Myocyte (in vitro differentiated cells): ENCODE measurements at places on chromosomes 12 and 14. TPM values are rescaled to one million over a fixed set of nuclear protein-coding genes. Genes with fewer than 3 reads are reported as not detected.

- peak; percentile 80 for DNase-seq
These were observed 344.9 kb downstream of the DPF3 start for GRCh38 chr14:72549026-72549425.

DNA sequence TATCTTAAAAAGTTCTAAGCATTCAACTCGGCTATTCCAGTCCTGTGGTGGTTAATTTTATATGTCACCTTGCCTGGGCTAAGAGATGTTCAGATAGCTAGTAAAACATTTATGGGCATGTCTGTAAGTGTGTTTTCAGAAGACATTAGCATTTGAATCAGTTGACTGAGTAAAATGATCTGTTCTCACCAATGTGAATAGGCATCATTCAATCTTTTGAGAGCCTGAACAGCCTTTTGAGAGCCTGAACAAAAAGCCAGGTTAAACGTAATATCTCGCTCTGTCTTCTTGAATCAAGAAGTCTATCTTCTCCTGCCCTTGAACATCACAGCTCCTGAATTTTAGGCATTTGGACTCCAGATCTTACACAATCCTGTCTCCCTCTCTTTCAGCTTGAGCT, 1266.1 kb downstream of the LRFN5 start:
- DNase-seq, result no peak

DNA sequence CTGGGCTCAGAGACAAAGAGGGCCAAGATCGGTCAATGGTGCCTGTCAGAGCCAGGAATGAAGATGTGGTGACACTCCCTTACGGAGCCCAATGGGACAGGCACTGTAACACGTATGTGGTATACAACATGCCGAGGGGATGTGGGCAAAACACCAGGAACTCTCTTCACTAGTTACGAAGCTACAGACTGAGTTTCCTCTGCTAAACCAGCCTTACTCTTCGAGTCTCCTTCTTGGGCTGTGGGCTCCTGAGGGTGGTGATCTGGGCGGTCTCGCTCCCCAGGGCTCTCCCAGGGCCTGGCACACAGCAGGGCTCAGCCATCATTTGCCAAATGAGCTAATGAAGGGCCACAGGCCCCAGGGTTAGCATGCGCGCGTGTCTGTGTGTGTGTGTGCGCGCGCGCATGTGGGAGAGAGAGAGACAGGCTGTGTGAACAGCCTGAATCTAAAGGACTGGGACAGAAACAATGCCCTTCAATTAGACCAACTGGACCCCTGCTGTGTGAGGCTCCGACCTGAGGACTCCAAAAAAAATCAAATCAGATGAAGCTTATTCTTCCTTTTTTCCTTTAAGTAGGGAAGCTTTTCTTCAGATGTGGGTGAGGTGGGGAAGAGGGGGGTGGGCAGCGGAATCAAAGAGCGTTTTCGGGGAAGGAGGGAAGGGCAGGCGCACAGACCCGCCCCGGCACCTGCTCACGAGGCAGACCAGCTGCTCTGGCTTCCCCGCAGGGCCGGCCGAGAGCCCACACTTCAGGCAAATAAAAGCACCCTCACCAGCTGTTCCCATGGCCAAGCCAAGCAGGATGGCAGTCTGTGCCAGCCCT, 42.5 kb downstream of the CCDC88C start:
- peak; percentile 97 for DNase-seq

Gene RARG
- total RNA-seq, result 15.4 and 22.7 TPM in 2 replicates

Gene TDRD9
- total RNA-seq, result 0.56 and 5.5 TPM in 2 replicates

DNA sequence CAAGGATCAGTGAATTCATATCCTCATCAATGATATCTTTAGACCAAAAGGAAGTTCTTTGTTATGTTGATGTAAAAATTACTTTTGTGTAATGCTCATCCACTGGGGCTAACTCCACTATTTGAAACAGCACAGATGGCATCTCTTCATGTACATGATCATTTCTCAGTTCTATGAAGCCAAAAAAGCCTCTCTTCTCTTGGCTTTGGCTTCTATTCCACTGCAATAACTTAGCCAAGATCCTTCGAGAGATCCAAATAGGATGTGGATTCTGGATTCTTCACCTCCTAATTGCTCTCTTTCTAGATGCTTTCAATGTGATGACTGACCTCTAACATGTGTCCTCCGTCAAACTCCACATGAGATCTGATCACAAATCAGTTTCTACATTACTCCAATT, 851.2 kb downstream of the GALC start:
- DNase-seq, result no peak

Gene OR4K1
- not detected in 2 replicates for total RNA-seq

DNA sequence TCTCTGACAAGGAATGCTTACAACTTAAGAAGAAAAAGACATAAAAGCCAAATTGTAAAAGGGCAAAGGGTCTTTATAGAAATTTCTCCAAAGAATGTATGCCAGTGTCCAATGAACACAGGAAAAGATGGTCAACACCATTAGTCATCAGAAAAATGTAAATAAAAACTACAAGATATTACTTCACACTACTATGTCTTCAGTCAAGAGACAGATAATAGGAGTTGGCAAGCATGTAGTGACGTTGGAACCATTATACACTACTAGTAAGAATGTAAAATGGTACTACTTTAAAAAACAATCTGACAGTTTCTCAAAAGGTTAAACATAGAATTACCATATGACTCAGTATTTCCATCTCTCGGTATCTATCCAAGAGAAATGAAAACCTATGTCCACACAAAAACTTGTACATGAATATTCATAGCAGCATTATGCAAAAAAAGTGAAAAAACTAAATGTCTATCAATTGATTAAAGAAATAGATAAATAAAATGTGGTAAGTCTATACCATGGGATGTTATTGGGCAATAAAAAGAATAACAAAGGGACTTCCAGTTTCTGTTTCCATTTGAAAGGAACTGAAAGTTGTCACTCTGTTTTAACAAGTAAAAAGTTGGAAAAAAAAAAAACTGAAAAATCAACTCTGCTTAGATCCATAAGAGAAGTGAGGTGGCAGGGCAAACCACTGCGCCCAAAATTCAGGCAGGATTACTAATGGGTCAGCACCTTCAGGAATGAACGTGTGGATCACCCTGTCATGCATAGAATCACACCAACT, 69.8 kb downstream of the ALG10B start:
- DNase-seq, result no peak

DNA sequence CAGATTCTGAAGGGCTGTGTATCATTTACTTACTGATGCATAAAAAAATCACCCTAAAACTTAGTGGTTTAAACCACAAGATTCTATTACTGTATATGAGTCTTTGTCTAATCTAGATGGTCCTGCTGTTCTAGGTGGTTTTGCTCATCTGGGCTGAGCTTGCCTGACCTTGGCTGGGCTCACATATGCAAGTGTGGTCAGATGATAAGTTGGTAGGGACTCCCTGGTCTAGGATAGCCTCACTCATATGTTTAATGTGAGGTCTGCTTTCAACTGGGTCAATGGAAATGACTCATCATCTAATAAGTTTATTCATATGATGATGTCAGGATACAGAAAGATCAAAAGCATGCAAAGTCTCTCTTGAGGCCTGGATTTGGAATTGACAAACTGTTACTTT, 887.8 kb downstream of the TRHDE start:
- DNase-seq, result no peak

DNA sequence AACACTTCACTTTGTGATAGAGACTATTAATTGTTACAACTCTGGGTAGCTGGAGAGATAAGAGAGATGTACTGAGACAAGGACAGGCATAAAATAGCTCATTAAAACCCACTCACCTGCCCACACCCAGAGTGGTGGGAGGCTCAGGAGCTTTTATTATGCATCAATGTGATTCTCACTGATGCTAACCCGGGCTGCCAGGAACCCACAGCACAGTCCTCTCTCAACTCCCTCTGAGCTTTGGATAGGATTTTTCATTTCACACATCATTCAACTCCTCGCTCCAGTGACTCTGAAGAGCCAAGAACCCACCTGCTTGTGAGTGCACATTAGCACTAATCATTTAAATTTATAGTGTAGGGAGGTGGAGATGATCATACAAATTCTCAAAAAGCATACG, 827.9 kb downstream of the FLRT2 start:
- no peak for DNase-seq

Gene CLEC4A
- total RNA-seq, result 1.4 TPM in 1 of 2 replicates, not detected in the other

DNA sequence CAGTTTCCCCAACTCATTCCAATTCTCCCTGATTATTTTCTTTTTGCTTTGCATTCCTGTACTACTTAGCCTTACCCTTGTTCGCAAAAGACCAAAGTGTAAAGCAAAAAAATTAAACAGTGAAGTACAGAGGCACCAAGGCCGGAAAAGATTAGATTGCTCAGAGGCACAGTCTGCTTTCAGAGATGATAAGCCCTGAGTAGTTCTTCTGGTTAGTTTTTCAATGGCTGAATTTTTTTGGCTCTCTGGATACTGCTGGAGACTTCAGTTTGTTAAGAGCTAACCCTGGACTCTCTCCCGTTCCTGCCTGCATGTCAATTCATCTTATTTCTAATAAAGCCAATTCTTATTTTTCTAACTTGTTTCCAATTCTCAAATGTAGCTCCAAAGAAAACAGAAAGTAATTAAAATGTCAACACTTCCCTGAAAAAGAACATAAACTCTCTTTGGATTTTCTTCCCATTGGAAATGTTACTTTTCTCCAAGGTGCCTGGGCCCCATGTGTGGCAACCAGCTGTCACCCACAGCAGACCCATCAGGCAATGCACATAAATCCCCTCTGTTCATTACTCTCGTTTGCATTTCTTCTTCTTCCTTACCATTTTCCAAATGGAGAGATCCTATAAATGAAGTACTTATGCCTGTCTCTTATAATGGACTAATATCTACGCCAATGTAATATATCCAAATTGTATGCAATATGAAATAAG, 142.8 kb downstream of the BTG1 start:
- no peak for DNase-seq
